ENCODE measurements at places on chromosomes 6 and 20. TPM values are rescaled to one million over a fixed set of nuclear protein-coding genes. Genes with fewer than 3 reads are reported as not detected.

DNA sequence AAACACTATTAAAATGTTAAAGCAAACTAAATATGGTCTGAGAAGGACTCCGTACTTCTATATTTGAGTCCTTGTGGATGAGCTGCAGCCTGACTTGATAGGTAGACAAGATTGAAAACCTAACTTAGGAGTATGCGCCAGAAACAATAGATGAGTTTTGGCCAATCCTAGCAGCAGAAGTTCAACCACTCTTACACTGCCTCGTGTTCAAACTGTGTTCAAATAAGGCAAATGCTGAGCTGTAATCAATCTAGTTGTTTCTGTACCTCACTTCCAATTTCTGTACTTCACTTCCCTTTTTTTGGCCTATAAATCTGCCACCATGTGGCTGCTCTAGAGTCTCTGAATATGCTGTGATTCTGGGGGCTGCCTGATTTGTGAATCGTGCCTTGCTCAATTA is 13.2 kb upstream of the SERINC1 start:
- no peaks in the 10 kb centered on the region for H3K4me1 ChIP-seq
- peak overlapping the region; percentile 70 for H3K4me3 ChIP-seq
- no peak overlapping the region for H3K27ac ChIP-seq
- no peak for DNase-seq

The NKX2-4 gene
- 0.15 TPM for total RNA-seq

The C20orf173 gene
- total RNA-seq = not detected

DNA sequence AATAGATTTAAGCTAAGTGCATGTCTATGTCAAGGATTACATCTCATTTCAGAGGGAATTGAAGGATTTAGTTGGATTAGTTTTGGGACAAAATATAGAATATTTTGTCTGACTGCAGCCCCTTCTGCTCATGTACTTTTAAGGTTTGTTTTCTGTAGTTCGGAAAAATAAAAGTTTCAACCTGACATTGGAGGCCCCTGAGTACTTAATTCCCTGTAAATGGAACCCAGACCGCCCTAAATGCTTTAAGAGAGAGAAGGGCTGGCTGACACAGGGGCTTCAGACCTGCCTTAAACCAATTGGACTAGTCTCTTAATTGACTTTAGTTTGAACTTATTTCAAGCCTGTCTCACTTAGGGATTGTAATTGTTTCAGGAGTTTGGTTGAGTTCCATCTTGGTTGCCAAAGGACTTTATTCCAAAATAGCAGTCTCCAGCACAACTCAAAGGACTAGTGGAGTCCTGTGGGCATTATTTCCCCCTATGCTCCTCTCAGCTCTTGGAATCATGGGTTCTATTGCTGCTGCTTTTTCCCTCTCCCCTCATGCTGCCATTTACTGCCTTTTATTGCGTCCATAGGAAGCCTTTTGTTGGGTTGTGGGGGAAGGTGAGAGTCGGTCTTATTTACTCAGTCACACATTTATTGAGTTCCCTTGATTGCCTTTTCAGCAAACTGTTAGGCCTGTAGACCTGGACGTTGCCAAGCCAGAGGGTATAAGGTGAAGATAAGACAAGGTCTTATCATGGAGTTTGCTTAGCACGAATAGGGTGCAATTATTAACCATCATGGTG is 14.5 kb downstream of the BRD2 start:
- peaks cover 38% of the 10 kb centered on the region for H3K36me3 ChIP-seq
- peaks cover 2% of the 10 kb centered on the region for H3K4me1 ChIP-seq
- H3K27ac ChIP-seq = no peak overlapping the region
- no peak for DNase-seq

The HCRTR2 gene
- total RNA-seq = not detected

DNA sequence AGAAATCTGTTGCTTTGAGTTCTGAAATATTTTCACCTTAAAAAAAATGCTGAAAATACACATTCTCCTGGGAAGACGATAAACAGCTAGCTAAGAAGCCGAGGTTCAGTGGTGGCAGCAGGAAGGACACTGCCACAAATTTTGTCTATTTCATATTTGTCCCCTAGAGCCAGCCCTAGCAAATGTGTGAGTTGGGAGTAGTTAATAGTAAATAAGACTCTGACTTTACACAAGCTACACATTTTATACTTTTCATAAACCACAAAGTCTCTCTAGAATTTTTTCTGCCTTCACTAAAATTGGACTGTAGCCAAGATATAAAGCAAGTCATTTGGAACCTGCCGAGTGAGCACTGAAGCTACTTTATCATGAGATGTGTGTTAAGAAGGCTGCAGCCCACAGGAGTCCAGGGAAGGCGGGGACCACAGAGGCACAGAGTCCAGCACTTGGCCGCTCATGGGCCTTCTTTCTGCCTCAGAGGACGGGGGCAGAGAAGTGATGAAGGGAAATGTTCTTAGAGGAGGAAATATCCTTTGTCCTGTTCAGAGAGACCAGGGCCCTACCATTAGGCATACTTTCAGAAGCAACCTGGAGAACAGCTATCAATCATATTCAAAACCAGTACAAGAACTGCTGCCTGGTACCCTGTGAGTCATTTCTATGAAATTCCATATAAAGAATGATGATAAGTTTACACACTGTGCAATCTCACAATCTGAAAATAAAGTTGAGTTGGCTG is 241.7 kb upstream of the TAB2 start:
- no peaks in the 10 kb centered on the region for H3K27me3 ChIP-seq
- no peaks in the 10 kb centered on the region for H3K4me1 ChIP-seq
- H3K36me3 ChIP-seq = peaks cover 2% of the 10 kb centered on the region
- H3K4me3 ChIP-seq = no peak overlapping the region

The COL11A2 gene
- total RNA-seq = 2.0 TPM

The NAPB gene
- total RNA-seq = 11.3 TPM
